ENCODE measurements at places on chromosomes 11 and 22. TPM values are rescaled to one million over a fixed set of nuclear protein-coding genes. Genes with fewer than 3 reads are reported as not detected.
A peak's percentile ranks its signal among the peaks of the same experiment; 100 is the strongest.

GRCh38 chr11:70716986-70717775 lies 318.9 kb downstream of the CTTN start:
- DNase-seq: no peak

DNA sequence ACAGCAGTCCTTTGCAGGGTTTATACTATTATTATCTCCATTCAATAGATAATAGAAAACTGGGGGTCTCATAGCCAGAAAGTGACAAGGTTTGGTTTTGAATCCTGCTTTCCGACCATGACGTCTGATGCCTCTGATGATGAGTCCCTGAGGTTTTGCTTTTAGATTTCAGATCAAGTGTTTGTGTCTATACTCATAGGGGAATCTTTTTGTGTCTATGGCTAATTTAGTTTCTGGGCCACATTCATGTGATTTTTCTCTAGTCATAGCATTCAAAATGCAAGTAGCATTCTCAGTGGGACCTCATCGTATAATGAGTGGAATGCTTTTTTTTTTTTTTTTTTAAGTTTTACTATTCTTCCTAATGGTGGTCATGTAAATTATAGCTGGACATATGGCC lies 72.9 kb downstream of the TNRC6B start:
- no peak for DNase-seq

- DNase-seq: no peak
Measured at GRCh38 chr11:128735935-128736605, 42.2 kb downstream of the FLI1 start.

POU2AF1 gene
- 0.08 TPM for total RNA-seq

GRCh38 chr11:27196203-27196897 lies 155.7 kb downstream of the BBOX1 start:
- no peak for DNase-seq

GRCh38 chr11:92264350-92264749 lies 39.7 kb downstream of the FAT3 start:
- DNase-seq: no peak

DEFB131B gene
- not detected for total RNA-seq

GRCh38 chr22:50233223-50233622 lies 11.6 kb downstream of the TUBGCP6 start:
- DNase-seq: no peak

DNA sequence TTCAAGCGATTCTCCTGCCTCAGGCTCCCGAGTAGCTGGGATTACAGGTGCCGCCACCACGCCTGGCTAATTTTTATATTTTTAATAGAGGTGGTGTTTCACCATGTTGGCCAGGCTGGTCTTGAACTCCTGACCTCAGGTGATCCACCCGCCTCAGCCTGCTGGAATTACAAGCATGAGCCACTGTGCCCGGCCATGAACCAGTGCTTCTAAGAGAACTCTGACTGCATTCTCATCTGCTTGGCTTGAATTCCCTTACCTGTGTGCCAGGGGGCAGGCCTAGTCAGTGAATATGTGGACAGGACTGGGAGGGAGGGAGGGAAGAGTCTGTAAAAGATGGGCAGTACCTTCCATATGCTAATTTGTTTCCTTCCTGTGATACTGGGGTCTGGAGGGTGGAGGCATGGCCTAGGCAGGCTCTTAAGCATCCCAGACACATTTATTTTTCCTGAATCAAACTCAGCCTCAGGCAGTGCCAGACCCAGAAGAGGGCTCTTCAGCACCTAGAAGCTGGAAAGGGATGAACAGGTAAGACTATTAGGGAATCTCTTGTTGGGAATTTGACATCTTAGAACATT lies 6.6 kb downstream of the RPS25 start:
- no peak for DNase-seq

- no peak for DNase-seq
Measured at GRCh38 chr11:87871056-87871455, 304.2 kb downstream of the RAB38 start.

- peak; percentile 88 for DNase-seq
Measured at GRCh38 chr22:37559901-37560607, at the start of gene CDC42EP1. TSS of gene CDC42EP1 (plus strand) at chr22:37560480. CDS start at chr22:37566350, 5,870 bp downstream.

DNA sequence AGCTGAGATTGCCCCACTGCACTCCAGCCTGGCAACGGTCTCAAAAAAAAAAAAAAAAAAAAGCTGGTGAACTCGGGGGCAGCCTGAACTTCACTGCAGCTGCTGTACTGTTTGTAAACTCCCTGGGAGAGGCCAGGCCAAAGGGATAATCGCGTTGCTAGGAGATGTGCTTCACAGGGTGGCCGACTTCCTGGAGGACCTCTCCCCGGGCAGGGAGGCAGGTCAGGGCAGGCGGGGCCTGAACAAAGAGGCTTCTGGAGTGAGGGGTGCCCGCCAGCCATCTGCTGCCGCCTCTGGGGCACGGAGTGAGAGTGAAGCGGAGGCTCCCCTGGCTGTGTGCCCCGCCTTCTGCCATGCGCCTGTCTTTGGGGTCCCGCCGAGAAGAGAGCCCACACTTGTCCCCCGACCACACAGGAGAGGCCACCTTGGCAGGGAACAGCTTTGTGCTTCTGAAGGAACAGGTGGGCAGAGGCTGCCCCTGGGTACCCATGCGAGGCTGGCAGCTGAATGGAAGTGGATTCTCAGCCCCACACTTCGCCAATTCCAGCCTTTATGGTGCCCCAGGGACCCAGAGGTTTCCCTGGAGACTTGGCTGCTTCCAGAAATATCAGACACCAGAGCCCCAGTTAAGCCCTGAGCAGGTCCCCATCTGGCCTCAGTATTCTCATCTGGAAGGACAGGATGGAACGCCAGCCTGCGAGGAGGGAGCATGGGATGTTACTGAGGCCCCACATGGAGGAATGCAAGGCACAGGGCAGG lies 29.6 kb downstream of the TMEM184B start:
- DNase-seq: no peak

ALDH3B1 gene
- total RNA-seq: 13.7 TPM

GRCh38 chr11:131969261-131969660 lies 598.8 kb downstream of the NTM start:
- DNase-seq: no peak

SMARCB1 gene
- 30.7 TPM for total RNA-seq

PIK3IP1 gene
- total RNA-seq: 6.5 TPM

GRCh38 chr22:44071781-44072326 lies 47.8 kb downstream of the PARVB start:
- DNase-seq: no peak

GRCh38 chr11:121839781-121840180 lies 276.2 kb downstream of the BLID start:
- no peak for DNase-seq

DNA sequence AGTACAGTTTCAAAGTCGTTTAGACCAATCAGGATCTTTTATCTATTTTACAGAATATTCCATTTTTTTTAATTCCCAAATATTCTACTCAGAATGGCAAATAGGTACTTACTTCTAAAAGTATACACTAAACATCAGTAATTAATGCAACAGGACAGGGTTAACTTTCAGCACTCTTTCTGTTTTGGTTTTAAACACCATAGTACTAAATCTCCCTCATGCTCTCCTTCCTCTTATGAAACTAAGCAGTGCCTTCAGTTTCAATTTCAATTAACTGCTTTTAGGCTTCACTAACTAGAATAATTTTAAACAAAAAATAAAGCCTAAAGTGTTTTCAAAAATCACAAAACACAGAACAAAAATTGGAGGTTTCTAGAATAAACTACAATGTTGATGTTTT lies 57.9 kb downstream of the NOX4 start:
- DNase-seq: no peak

- no peak for DNase-seq
Measured at GRCh38 chr11:130157101-130157500, 2.5 kb upstream of the ST14 start.

DNA sequence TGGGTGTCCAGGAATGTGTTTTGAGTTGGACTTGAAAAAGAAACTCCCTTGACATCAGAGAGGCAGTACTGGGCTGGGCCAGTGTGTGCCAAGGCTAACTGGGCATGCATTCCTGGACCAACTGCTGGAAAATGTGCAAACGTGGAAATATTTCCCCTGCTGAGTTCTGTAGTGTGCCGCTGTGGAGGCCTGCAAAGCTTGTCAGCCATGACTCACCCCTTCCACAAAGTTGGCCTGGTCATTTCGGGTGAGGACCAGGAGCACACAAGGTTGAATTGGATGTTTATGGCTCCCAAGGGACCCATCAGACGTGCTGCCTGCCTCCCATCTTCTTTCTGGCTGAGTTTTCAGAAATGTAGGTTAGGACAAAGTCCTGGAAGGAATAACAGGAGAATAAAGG lies 513.1 kb downstream of the MIAT start:
- no peak for DNase-seq

DNA sequence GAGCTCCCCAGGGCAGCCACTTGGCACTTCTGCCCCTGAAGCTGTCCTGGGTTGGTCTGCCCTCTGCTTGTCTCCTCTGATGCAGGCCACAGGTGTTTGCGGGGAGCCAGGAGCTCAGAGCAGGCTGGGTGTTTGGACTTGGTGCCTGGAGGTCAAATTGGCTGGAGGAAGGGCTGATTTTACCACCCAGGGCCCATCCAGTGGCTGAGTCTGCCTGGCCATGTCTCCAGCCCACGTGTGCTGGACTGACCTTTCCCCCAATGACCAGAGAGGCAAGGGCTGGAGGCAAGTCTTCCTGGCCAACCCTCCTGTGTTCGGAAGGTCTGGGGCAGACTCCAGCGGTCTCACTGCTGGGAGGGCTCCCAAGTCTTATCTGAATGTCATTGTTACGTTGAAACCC lies 84.0 kb downstream of the NECTIN1 start:
- DNase-seq: no peak

GRCh38 chr11:125338886-125339811 lies 156.9 kb downstream of the FEZ1 start:
- no peak for DNase-seq

DNA sequence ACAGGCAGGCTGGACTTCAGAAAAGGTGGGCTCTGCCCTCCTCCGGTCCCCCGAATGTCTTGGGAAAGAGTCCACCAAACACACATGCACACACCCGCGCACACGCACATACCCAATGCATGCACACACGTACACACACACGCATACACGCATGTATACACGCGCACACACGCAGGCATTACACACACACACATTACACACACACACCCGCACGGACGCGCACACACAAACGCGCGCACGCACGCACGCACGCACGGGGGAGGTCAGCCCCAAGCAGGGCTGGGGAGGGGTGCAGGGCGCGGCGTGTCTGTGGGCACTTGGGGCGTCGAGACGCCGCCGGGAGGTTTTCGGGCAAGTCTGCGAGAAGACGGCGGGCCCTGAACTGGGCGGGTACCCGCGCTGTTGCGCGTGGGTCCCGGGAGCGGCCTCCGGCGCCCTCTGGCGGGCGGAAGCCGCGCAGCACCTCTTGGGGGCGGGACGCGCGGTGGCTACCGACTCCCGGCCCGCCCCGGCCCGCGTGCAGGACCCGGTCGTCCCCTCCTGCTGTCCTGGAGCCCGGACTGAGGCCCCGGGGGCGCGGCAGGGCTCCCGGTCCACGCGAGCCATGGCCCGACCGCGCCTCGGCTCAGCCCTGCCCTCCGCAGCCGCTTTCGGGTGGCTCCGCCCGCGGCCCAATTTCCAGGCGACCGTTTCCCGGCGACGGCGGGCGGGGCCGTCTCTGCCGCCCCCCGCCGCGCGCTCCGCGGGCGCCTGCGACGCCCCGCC lies 3.6 kb downstream of the SEPTIN5 start:
- peak; percentile 80 for DNase-seq

GRCh38 chr11:562046-562645 lies 1.4 kb downstream of the RASSF7 start:
- peak; percentile 81 for DNase-seq

DNA sequence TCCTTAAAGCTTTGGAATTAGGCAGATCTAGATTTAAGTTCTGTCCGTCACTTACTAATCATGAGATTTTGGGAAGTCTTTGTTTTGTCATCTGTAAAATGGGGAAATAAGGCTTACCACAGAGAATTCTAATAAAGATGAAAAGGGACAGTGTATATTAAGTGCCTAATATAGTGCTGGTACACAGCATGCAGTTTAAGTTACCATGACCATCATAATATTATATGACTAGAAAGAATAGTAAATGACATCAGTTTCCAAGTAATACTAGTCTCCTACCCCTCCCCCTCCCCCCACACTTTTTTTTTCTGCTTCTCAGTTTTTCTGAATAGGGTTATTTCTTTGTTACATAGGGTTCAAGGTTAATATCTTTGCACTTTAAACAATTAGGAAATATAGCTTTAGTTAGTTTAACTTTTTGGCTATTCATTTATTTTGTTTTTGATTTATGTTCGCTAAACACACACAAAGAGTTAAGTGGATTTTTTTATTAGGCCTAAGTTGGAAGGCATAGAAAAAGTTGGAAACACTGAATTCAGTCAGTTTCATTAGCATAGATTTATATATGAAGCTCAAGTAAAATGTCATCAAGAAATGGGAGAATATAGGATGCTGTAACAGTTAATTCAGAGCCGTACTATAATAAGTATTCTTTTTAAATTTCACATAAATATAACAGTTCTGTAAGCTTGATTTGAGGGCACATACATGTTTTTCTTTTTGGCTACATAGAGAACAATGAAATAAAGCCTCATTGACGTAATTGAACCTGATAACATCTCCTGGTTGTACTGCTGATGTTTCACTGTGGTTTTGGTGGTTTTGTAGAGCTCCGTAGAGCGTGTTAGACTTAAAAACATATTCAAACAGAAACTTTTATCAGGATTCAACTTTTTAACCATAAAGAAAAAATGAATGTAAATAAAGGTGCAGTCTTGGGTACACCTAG lies 121.2 kb downstream of the PDE3B start:
- DNase-seq: no peak

GRCh38 chr22:49971232-49972162 lies 10.9 kb downstream of the PIM3 start:
- DNase-seq: peak; percentile 57

DNA sequence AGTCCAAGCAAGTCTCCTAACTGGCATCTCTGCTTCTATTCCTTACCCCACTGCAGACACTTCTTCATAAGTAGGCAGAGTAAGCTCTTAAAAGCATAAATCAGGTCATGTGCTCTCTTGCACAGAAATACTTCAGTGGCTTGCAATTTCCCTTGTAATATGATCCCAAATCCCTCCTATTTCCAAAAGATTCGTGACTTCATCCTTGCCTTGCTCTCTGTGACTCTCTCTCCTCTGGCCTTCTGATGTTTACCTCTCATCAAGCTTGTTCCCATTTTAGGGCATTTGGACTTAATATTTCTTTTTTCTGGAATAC lies 37.4 kb upstream of the NCR3LG1 start:
- no peak for DNase-seq

DNA sequence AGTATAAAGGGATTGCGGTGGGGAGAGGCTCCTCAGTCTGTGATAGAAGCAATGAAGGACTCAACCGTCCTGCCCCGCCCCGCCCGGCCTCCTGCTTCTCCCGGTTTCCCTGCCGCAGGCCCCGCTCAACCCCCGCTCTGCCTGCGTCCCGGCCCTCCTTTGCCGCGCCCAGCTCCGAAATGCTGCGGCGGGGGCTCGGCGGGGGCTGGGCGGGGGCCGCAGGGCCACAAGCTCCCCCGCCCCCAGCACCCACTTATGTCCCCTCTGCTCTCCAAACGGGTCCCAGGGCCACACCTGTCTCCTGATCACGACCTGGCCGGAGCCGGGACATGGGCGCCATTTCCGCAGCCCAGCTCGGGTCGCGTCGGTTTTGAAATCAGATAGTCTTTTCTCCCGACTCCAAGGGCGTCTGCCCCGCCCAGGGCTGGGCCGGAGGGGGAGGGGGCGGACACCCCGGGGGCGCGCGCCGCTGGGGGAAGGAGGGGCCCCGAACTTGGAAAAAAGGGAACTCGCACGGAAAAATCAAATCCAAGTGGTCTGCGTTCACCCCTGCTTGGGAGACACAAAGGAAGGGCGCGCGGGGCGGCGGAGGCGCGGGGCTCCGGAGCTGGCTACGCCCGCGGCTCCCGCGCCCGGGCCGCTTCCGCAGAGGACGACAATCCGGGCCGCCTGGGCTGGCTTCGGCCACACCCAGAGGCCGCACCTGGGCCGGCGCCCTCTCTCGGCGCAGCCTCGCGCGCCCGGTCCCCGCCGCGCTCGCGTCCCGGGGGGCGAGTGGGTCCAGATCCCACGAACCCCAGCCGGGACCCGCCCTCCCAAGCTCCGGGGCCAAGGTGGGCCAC lies 70.6 kb upstream of the EP300 start:
- peak; percentile 64 for DNase-seq
